T-helper 17 cell (primary cell): ENCODE measurements at places on chromosomes 11 and 22. TPM values are rescaled to one million over a fixed set of nuclear protein-coding genes. Genes with fewer than 3 reads are reported as not detected.

DNA sequence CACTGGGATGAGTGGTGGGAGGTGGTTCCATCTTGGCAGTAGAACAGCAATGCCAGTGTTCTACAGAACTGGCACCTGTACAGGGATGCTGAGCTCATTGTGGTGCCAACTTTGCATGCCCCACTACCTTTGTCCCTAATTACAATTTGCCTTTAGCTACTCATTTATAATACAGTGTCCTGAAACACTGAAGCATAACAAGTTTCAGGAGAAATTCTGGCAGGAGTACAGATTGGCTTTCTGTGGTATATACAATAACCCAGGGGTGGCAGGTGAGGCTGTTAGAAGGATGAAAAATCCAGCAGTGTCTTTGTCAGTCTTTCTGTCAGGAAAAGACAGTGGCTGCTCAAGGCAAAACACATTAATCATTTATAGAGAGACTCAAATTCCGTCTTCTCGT is 240.3 kb downstream of the FAM76B start:
- DNase-seq: no peak

DNA sequence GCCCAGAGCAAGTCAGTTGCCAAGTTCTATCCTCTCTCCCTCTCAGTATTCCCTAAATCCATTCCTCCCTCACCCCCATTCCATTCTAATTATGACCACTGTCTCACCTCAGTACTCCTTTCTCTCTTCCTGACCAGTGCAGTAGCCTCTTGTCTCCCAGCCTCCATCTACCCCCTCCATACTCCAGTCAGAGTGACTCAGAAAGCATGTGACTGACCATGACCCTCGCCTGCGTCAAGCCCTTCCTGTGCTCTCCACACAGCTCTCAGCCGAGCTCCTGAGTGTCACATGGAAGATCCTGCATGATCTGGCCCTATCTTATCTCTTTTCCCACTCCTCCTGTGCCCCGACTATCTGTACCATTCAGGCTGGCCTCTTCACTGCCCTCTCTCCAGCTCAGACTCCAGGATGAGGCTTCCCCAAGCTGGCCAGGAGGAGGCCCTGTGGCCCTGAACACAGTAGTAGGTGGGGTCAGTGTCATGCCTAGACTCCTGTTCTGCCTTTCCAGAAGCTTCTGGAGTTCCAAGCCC is 42.6 kb downstream of the NEU3 start:
- no peak for DNase-seq

- DNase-seq: no peak
Measured at GRCh38 chr11:85848556-85848955, 6.6 kb upstream of the CCDC83 start.

DNA sequence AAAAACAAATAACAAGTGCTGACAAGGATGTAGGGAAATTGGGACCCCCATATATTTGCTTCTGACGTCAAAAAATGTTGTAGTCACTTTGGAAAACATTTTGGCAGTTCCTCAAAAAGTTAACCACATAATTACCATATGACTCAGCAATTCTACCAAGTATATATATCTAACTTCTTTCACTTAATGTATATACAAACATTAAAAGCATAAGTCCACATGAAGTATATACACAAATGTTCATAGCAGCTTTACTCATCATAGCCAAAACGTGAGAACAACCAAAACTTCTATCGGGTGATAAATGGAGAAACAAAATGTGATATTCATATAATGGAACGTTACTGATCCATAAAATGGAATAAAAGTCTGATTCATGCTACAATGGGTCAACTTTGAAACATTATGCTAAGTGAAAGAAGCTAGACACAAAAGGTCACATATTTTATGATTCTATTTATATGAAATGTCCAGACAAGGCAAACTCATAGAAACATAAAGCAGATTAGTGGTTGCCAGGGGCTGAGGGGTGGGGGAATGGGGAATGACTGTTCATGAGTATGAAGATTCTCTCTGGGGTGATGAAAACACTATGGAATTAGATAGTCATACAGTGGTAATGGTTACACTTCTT is 48.7 kb upstream of the TEAD1 start:
- DNase-seq: no peak

- no peak for DNase-seq
Measured at GRCh38 chr22:20533879-20534265, 26.5 kb downstream of the MED15 start.

GRCh38 chr11:117918366-117919255 is 10.6 kb downstream of the TMPRSS13 start:
- no peak for DNase-seq

DNA sequence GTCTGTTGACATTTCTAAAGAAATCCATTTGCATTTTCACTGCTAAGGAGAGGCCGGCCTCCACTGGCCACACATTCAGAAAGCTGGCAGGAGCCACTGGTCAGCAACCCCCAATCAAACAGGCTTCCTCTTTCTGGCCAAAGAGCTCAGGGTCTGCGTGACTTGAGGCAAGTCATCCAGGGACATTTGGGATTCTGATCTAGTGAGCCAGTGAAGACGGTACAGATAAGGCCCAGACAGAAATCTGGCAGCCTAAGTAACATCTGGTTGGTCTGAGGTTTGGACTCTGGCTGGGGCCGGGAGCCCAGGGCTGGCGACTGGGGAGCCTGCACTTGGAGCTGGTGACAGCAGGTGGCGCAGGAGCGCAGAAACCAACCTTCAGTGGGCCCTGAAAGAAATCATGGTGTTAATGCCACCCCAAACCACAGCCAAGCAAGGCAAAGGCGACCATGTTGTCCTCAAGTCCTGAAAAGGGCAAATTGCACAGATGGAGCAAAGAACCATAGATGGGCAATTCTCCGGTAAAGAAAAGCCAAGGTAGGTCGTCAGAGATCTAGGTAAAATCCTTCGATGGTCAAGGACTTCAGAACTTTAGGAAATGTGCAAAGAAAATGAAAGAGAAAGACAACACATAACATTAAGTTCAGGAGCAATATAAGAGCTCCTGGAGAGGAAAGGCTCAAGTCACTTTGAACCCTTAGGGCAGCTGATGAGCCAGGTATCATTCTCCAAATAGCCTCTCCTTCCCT is 99.4 kb upstream of the BLID start:
- DNase-seq: no peak

- DNase-seq: no peak
Measured at GRCh38 chr11:63719987-63720386, 38.7 kb downstream of the RTN3 start.

GRCh38 chr11:113375402-113375801 is 12.2 kb upstream of the ANKK1 start:
- no peak for DNase-seq

DNA sequence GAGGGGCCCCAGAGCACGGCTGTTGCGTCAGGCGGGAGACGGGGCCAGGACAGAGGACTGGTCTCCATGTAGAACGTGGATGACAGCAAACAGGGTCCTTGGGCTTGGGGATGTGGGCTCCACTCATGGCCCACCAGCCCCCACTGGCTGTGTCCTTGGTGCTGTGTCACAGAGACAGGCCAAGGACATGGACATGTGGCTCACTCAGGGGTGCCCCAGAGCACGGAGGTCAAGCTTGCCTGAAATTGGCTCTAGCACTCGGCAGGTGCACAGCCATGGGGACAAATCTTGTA is 14.4 kb downstream of the FADS2 start:
- no peak for DNase-seq

GRCh38 chr22:28030473-28030872 is 111.4 kb upstream of the PITPNB start:
- DNase-seq: no peak

- no peak for DNase-seq
Measured at GRCh38 chr22:24992946-24993345, 40.4 kb downstream of the KIAA1671 start.

DNA sequence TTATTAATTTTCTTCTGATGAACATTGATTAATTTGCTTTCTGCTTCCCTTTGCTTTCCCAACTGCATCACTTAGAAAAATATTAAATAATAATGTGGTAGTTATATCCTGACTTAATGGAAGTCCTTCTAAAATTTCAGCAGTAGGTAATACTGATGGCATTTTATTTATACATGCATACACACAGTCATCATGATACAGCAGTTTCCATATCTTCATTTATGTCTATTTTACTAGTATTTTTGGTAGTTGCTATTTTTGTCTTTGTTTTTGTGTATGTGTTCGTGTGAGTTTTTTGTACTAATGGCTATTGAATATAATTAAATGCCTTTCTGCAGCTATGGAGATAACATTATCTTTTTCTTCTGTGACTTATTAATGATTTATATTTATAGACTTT is 484.7 kb upstream of the CNTN5 start:
- no peak for DNase-seq

- DNase-seq: no peak
Measured at GRCh38 chr11:5258543-5259262, 4.1 kb upstream of the HBG2 start.

- no peak for DNase-seq
Measured at GRCh38 chr11:22879630-22880029, 19.4 kb upstream of the CCDC179 start.

GRCh38 chr22:20771918-20772625 is 1.8 kb upstream of the SERPIND1 start:
- DNase-seq: no peak

- DNase-seq: no peak
Measured at GRCh38 chr22:22935546-22936157, 48.0 kb downstream of the IGLL5 start.

DNA sequence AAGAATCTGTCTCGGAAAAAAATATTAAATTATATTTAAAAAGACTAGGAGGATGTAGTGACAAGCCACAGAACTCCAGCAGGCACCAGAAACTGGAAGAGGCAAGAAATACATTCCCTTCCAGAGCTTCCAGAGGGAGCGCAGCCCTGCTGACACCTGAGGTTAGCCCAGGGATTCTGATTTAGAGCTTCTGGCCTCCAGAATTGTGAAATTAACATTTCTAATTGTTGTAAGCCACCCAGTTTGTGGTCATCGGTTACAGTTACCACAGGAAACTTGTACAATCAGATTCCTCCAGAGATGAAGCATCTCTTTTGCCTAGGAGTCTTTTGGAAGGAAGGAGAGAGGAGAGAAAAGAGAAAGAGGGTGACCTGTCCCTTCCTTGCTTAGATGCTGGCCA is 6.4 kb upstream of the UBASH3B start:
- no peak for DNase-seq

GRCh38 chr22:28029201-28029948 is 110.3 kb upstream of the PITPNB start:
- no peak for DNase-seq

- no peak for DNase-seq
Measured at GRCh38 chr22:30036656-30037055, 43.6 kb upstream of the HORMAD2 start.

GRCh38 chr11:73578592-73579185 is 19.2 kb downstream of the FAM168A start:
- no peak for DNase-seq

DNA sequence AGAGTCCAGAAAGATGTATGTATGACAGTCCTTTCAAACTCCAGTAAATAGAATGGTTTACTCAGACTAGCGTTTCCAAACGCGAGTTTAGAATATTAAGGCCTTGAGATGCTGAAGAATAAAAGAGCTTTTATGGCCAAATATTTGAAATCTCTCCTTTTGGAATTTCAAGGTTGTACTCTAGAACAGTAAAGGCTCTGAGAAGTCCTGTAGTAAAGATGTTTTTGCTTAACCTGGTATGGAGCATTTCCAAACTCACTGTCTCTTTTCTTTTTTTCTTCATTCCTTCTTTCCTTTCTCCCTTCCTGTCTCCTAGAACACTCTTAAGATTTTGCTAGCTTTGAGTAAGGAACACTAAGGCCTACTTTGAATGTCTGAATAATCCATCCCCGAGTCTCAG is 91.4 kb upstream of the RAG2 start:
- DNase-seq: no peak

DNA sequence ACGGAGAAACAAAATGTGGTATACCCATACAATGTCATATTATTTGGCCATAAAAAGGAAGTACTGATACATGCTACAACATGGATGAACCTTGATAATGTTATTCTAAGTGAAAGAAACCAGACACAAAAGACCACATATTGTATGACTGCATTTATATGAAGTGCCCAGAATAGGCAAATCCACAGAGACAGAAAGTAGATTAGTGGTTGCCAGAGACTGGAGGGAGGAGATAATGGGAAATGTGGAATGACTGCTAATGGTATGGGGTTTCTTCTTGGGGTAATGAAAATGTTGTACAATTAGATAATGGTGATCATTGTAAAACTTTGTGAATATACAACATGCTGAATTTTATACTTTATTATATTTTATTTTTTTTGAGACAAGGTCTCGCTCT is 5.6 kb upstream of the SLC43A1 start:
- DNase-seq: no peak

SNX32 gene
- 0.27 TPM for total RNA-seq

LAYN gene
- 1.4 TPM for total RNA-seq

HOATZ gene
- total RNA-seq: not detected

BTBD18 gene
- total RNA-seq: not detected

SPTBN2 gene
- not detected for total RNA-seq

TRPC6 gene
- total RNA-seq: not detected

APOBEC3C gene
- total RNA-seq: 39.8 TPM

APOL4 gene
- 0.22 TPM for total RNA-seq

PTPRCAP gene
- 184 TPM for total RNA-seq

B4GAT1 gene
- total RNA-seq: 2.4 TPM
